Kidney (tissue), 22 donors: ENCODE measurements at places on chromosomes 6 and 20. TPM values are rescaled to one million over a fixed set of nuclear protein-coding genes. Genes with fewer than 3 reads are reported as not detected.

DNA sequence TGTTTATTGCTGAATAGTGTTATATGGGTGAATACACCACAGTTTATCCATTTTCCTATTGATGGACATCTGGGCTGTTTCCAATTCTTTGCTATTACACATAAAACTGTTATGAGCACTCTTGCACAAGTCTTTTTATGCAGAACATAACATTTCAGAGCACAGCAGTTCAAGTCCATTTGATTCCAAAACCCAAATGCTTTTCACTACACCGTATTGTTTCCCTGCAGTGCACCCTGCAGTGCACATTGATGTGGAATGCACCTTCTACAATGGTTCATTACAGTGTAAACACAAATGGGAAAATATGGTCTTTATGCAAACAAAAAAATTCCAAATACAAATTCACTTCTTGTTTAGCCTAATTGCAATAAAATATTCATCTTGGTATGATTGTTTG lies 3.6 kb upstream of the SLC2A12 start:
- DNase-seq = no peak

DNA sequence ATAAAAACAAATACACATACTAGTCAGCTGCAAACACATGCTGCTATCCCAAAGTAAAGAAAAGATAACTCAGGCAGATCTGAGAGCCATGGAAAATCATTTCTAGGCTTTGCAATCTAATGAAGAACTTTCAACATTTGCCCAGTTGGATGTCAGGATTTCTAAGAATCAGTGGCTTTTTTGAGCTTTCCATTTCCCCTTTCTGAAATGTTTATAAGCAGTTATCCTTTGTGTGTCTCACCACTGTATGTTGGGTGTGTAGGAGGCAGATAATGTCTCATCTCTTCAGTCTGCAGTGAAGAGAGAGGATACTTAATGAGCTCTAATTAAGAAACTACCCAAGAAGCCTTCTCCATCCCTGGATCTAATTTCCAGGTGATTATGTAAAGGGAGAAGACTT lies 43.6 kb downstream of the RGS17 start:
- no peak for DNase-seq

GRCh38 chr6:52098721-52099120 lies 11.3 kb upstream of the PKHD1 start:
- DNase-seq = no peak

GRCh38 chr6:32254761-32255198 lies 30.9 kb upstream of the NOTCH4 start:
- no peak for DNase-seq

- peak; percentile 65 for DNase-seq
Measured at GRCh38 chr6:51182827-51183226, 364.2 kb downstream of the TFAP2B start.

DNA sequence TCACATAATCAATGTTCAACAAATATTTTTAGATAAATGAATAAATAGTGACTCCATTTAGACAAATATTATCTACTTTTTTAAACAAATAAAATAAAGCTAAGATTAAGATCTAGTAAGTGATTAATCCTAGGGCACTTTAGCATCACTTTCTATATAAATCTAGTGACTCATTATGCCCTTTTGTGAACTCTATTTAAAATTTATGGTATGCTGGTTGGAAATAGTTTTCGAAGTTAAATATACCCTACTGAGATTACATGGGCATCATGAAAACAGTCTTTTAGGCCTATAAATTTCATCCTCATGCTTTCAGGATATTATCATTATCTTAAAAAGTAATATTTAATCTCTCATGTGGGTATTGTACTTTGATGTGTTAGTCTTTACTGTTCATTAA lies 140.4 kb upstream of the UFL1 start:
- no peak for DNase-seq

DNA sequence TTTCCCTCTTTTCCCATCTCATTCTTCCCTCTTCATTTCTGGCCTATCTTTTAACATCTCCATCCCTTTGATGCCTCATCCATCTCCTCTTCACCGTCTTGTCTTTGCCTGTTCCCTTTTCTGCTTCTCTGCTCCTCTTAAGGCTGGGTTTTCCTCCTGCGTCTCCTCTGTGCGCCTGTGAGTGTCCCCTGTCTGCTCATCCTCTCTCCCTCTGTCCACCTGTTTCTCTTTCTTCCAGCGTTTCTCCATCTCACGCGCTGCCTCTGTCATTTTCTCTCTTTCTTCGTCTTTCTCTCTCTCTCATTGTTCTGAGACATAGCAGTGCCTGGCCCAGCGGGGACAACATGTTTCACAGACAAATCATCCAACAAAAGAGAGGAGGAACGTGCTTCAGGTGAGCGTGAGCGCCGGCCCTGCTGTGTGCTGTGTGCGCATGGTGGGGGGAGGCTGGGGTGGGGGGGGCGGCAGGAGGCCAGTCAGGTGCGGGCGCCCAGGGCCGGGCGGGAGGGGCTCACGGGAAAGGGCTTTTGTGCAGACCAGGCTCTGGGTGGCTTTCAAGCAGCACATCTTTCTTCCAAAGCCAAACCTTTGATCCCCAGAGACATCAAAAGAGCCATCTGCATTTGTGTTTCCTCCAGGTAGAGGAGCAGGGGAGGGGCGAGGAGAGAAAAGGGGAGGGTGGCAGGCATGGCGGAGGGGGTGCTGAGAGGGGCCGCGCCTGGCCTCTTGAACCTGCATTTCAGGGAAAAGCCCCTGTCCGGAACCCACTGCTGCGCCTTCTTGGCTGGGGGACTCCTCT lies 121.3 kb downstream of the VEGFA start:
- no peak for DNase-seq

GRCh38 chr20:39775110-39775509 lies 813.0 kb downstream of the DHX35 start:
- DNase-seq = no peak

DNA sequence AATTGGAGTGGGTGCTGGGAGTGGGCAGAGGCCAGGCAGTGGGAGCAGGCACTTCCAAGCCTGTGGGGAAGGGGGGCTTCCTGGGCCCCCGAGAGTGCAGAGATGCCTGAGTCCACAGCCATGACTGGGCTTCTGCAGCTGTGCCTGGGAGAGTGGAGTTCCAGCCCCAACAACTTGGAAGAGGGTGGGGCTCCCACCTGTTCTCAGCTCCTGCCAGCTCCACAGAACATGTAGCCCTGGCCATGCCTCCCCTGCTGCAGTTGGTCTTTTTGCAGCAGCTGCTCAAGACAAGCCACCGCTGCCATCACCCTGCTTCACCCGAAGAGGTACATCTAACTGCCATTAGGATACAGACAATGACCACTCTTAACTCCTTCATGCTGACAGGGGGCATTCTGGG lies 1092.3 kb downstream of the KHDRBS2 start:
- no peak for DNase-seq

DNA sequence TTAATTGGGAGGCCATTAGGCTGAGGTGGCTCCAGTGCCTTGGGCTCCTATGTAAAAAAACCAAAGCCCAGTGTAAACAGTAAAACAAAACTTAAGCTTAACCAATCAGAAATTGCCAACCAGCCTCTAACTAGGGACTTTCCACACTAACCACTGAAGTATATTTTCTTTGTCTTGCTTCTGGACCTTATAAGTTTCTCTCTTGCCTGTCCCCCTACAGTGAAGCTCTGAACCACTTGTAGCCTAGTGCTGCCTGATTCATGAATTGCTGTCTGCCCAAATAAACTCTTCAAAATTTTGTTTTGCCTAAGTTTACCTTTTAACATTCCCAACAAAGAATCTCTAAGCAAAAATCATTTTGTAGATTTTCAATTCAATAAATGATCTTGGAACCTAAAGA lies 28.2 kb downstream of the POPDC3 start:
- DNase-seq = no peak

Gene SKIC2
- 67.8 TPM for total RNA-seq

Gene FBXO30
- total RNA-seq = 8.2 TPM

Gene PMEPA1
- total RNA-seq = 30.4 TPM

Gene REM1
- total RNA-seq = 2.5 TPM

Gene ARHGAP40
- 20.2 TPM for total RNA-seq

Gene RSPH9
- 0.16 TPM for total RNA-seq

Gene PLCB1
- 107 TPM for total RNA-seq

Gene KHDRBS2
- 0.76 TPM for total RNA-seq
